ENCODE measurements at places on chromosomes 16 and 17. TPM values are rescaled to one million over a fixed set of nuclear protein-coding genes. Genes with fewer than 3 reads are reported as not detected.

XYLT1 gene
- 1.4 TPM for total RNA-seq

PROCA1 gene
- 1.1 TPM for total RNA-seq

CFAP119 gene
- 8.6 TPM for total RNA-seq

SRP68 gene
- 88.7 TPM for total RNA-seq

MYH3 gene
- 0.99 TPM for total RNA-seq

SEZ6L2 gene
- total RNA-seq = 11.0 TPM

SLC52A1 gene
- 0.70 TPM for total RNA-seq

ABCA5 gene
- total RNA-seq = 2.4 TPM

CALB2 gene
- total RNA-seq = 4.7 TPM

MYLK3 gene
- 0.06 TPM for total RNA-seq

FBXW10B gene
- 2.1 TPM for total RNA-seq

GSPT1 gene
- total RNA-seq = 200 TPM

NPB gene
- total RNA-seq = 0.65 TPM

LGALS9B gene
- total RNA-seq = not detected

CHST5 gene
- total RNA-seq = 0.08 TPM

FAM171A2 gene
- total RNA-seq = 4.6 TPM

EMC8 gene
- total RNA-seq = 80.4 TPM

NFATC2IP gene
- 32.9 TPM for total RNA-seq

ABCC11 gene
- total RNA-seq = 0.22 TPM

QRICH2 gene
- 1.5 TPM for total RNA-seq

GAST gene
- not detected for total RNA-seq

KRT27 gene
- not detected for total RNA-seq
